ENCODE measurements at places on chromosomes 2 and 18.
A peak's percentile ranks its signal among the peaks of the same experiment; 100 is the strongest.

DNA sequence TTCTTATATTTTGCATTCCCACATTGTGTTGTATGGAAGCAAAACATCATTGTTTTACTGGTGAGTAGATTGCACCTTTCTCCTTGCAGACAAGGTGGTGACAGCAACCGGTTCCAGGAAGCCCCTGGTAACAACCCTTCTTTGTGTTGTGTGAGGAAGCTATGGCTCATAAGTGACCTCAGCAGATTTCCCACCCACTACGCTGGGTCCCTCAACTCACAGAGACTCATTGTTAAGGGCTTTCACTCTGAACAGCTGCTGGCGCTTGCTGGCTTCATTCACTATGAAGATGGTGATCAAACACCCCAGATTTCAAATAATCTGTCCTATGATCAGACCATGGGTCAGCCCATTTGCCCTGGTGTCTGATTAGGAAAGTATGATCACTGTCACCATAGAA is 53.4 kb downstream of the WIPF1 start:
- DNase-seq: no peak

GRCh38 chr2:81901017-81901416 is 1596.5 kb upstream of the LRRTM1 start:
- peak; percentile 2 for DNase-seq

DNA sequence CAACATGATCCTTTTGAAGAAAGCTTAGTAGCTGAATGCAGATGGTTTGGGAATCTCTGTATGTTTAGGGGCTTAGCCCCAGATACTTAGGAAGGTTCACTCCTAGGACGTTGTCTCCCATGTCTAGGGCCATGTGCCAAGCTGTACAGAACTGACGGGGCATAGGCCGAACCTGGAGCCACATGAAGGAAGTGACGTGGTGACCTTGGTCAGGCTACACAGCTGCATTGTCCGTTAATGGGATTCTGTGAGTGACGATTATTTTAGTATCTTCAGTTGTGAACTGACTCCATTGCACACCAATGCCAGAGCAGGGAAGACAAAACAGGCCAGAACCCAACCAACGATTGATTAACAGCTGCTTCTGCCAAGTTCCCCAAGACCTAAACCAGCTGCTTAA is 139.3 kb downstream of the TPO start:
- no peak for DNase-seq

GRCh38 chr2:26081556-26081955 is 47.7 kb downstream of the RAB10 start:
- no peak for DNase-seq

- no peak for DNase-seq
Observed at GRCh38 chr2:20091305-20091991, 40.0 kb upstream of the LAPTM4A start.

- no peak for DNase-seq
Observed at GRCh38 chr2:173644146-173644545, 289.5 kb downstream of the CDCA7 start.

GRCh38 chr2:123521854-123522253 is 503.2 kb upstream of the CNTNAP5 start:
- no peak for DNase-seq

- DNase-seq: no peak
Observed at GRCh38 chr2:226233388-226233787, 566.2 kb downstream of the IRS1 start.

- no peak for DNase-seq
Observed at GRCh38 chr2:236776695-236777251, 207.1 kb downstream of the ACKR3 start.

DNA sequence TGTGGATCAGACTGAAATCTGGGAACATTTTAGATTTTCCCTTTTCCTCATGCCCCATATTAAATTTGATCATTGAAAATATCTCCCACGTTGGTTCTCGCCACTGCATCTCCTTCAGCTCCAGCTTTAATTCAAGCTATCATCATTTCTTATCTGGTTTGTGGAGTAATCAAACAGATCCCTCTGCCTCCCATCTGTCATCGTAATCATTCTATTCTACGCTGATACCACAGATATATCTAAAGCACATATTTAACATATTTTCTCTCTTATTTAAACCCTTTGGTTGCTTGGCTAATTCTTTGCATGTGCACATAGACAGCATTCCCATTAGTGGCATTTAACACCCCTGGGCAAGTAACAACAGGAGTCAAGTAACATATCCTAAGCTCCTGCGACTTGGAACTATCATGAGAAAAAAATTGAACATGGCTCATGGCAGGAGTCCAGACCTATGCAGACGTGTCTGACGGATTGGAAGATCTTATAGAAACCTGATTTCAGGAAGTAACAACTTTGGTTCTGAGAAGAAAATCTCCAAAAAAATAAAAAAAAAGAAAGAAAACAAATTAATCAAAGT is 158.8 kb upstream of the KYNU start:
- no peak for DNase-seq

DNA sequence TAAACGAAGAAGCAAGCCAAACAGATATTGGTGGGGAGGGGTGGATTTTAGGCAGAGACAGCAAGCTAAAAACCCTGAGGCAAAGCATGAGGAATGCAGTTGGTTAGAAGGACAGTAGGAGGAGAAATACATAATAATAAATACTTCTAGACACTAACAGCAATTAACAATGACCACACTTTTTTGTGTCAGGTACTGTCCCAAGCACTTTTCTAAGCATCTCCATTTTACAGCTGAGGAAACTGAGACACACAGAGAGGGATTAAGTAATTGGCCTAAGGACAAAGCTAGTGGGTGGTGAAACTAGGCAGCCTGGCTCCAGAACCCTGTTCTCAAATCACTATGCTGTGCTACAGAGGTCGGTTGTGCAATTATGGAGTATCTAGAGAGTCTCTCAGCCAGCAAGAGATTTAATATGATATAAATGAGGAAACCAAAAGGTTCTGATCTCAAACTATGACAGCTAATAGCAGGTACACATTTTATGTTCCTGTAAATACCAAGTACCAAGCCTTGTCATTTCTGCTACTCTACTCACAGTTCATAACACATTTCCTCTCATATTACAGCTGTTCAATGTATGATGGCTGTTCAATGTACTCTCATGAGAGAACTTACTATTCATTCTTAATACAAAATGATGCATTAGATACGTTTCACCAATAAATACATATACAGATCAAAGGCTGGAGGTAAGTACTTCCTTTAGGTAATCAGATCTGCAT is 5.3 kb downstream of the MAP4K3 start:
- no peak for DNase-seq

DNA sequence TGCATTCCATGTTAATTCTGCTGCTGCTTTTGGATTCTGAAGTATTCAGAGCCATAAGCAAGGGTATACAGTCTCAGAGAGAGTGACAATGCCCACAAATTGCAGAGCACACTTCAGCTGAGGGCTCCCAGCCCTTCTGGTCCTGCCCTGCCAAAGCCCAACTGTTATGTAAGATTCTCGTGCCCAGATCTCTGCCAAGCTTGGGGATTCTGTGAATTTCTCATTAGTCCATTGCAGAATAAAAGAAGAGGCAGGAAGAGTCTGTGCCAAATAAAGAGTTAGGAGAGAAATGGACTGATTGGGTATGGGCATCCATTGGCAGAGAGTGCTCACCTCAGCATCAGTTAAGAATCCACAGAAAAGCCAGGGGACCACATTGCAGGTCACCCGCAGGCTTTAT is 112.0 kb upstream of the PNPT1 start:
- DNase-seq: no peak

- no peak for DNase-seq
Observed at GRCh38 chr2:15648593-15649525, 57.2 kb downstream of the DDX1 start.

- no peak for DNase-seq
Observed at GRCh38 chr2:85748985-85749875, 4.6 kb upstream of the ATOH8 start.

DNA sequence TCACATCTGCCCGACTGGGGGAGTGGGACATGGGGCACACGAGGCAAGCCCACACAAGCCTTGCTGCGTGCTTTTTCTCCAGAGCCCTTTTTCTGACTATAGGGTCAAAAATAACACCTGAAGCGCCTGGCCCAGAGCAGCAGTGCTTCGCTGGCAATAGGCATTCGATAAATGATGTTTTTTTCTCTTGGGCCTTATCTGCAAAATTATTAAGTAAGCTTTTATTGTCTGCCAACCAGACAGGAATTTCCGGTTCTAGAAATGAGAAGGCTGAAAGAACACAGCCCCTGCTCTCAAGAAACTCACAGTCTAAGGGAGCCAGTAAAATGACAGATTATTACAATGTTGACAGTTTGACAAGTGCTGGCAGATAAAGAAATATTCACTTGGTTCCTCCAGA is 2.7 kb upstream of the TMBIM1 start:
- no peak for DNase-seq

DNA sequence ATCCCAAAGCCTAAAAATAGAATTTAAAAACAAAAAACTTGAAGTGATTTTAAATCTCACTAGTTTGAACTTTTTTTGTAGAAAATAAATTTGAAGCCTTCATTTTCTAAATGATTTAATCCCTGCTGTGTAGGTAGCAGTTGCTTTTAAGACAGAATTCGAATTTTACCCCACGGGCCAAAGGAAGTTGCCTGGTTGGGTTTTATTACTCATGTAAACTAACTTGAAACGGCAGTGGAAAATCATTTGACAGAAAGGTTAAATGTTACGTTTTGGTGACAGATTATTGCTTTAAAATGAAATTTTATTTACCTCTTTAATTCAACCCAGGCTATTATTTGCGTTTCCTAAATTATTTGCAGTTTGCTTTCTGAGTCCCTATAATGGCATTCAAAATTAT is 2.0 kb downstream of the MAPRE2 start:
- no peak for DNase-seq

- no peak for DNase-seq
Observed at GRCh38 chr18:36543991-36544725, 246.6 kb downstream of the FHOD3 start.

DNA sequence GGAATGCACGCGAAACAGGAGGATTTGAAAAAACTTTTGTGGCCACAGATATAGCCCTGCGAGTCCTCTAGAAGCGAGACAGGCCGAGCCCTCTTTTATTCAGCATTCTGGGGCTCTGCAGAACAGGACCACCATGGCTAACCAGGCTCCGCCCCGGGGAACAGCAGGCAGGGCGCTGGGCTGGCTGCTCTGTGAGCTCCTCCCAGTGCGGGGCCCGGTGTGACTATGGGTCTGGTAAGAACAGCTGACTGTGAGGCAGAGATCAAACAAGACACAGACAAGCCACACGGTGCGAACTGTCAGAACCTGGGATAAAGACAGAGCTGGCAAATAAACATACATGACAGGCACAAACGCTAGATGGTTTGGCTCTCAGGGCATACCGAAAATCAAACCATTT is 15.5 kb downstream of the PXDN start:
- DNase-seq: no peak

GRCh38 chr18:7492385-7492784 is 74.7 kb upstream of the PTPRM start:
- DNase-seq: no peak

DNA sequence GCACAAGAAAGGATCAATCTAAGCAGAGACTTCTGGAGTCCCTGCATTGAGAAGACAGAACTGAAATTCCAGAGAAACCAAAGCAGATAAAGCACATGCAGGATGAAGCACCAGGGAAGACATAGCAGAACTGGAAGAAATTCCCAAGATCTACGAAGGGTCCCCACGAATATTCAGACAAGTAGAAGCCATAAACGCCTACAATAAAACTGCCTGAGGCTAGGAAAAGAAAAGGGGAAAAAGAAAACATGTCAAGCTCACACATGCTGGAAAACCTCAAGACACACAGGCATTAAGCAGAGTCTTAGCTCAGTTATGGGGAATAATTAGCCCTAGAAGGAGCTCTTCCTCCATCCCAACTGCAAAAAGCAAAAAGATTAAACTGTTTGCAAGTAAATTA is 171.2 kb downstream of the NBAS start:
- DNase-seq: no peak

- peak; percentile 70 for DNase-seq
Observed at GRCh38 chr2:237998530-237998929, 31.7 kb downstream of the UBE2F start.

- no peak for DNase-seq
Observed at GRCh38 chr2:172734711-172735581, 699 bp upstream of the RAPGEF4 start.

DNA sequence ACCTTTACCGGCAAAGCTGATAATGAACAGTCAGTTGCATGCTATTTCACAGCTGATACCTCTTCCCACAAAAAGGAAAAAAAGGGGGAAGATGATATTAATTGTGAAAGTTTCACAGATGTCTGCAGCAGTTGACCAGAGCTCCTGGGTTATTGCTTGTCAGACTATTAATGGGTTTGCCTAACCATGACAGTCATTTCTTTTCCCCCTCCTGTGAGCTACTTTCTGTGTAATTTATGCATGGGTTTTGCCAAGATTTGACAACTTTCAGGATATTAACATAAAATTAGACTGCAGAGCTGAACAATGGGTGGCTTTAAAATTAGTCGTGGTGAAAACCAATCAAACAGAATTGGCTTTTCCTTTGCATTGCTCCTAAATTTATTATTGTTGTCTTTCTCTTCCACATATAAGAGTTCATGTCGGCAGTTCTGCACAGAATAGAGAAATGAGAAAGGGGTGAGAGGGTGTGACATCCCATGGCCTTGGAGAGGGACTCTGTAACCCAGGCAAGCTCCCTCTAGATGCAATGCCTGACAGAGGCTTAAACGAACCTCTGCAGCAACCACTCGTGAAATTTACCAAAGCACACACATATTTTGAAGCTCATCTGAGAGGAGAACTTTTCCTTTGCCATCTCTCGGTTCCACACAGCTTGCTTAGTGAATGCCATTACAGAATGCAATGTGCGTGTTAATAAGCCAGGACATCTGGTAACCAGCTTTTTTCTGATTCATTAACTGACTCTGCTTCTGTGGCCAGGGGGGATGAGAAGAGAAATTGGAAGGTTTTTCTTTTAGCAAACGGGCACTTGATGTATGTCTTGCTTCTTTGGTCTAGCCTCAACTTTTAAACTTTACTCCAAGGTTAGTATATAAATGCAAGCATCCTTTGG is 82.2 kb upstream of the ITGA4 start:
- DNase-seq: peak; percentile 38

- no peak for DNase-seq
Observed at GRCh38 chr2:68710336-68710735, 24.3 kb upstream of the ARHGAP25 start.

- no peak for DNase-seq
Observed at GRCh38 chr2:10885094-10885860, 26.5 kb upstream of the KCNF1 start.

- DNase-seq: peak; percentile 89
Observed at GRCh38 chr18:3665780-3666525, 216.0 kb downstream of the TGIF1 start.

GRCh38 chr2:83915381-83915780 is 543.7 kb downstream of the SUCLG1 start:
- DNase-seq: no peak

- no peak for DNase-seq
Observed at GRCh38 chr2:37317746-37318145, 6.9 kb downstream of the PRKD3 start.
